Activated CD8-positive, alpha-beta T cell treated with anti-CD3 and anti-CD28 coated beads for 36 hours (primary cell): ENCODE measurements at places on chromosomes 11 and 22. TPM values are rescaled to one million over a fixed set of nuclear protein-coding genes. Genes with fewer than 3 reads are reported as not detected.

Gene CERK
- 38.4 TPM for total RNA-seq

- peaks cover 29% of the 10 kb centered on the region for H3K36me3 ChIP-seq
- peak overlapping the region; percentile 63 for H3K27ac ChIP-seq
- no peak overlapping the region for H3K4me3 ChIP-seq
- peaks cover 14% of the 10 kb centered on the region for H3K4me1 ChIP-seq
Observed at GRCh38 chr22:29798318-29798717, 31.1 kb downstream of the UQCR10 start.

Gene NNMT
- total RNA-seq, result not detected

DNA sequence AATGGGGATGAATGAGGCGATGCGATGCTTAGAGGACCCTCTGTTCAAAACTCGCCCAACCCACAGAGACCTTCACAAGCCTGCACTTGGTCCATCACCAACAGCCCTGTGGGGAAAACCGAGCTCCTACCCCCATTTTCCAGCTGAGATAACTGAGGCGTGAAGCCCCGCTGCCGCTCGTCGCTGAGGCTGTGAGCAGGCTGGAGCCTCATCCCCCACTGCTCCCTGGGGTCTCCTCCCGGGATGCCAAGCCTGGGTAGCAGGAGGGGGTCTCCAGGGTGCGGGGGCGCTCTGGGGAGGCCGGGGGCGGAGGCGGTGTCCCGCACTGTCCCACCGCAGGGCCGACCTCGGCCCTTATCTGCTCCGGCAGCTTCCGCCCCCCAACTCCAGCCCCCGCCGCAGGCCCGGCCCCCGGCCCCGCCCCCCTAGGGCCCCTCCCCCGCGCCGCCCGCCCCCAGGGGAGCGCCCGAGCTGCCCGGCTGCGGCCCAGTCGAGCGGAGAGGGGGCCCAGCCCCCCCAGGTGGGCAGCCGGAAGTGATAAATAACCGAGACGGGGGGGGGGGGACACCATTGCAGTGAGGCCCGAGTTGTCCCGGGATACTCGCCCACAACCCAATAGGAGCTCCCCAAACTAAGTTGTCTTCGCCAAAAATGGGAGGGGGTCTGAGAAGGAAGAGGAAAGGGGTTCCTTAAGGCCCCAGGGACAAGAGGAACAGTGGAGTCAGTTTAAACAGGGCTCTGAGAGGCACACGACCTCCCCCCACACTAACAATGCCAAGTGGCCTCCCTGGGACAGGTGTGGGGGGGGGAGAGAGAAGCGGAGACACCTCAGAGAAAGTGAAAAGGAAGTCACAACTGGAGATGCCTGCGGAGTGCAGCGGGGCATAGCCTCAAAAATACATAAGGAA is 8.3 kb upstream of the SLC39A13 start:
- peak; percentile 34 for DNase-seq
- peak overlapping the region; percentile 64 for H3K4me3 ChIP-seq
- no peaks in the 10 kb centered on the region for H3K27me3 ChIP-seq
- H3K4me1 ChIP-seq, result peaks cover 19% of the 10 kb centered on the region

- H3K36me3 ChIP-seq, result no peaks in the 10 kb centered on the region
- no peaks in the 10 kb centered on the region for H3K27me3 ChIP-seq
- H3K4me1 ChIP-seq, result no peaks in the 10 kb centered on the region
- no peak overlapping the region for H3K27ac ChIP-seq
Observed at GRCh38 chr11:84022695-84023094, 736.5 kb upstream of the CCDC90B start.

- DNase-seq, result no peak
- H3K27me3 ChIP-seq, result no peaks in the 10 kb centered on the region
- peaks cover 54% of the 10 kb centered on the region for H3K36me3 ChIP-seq
- H3K27ac ChIP-seq, result peak overlapping the region; percentile 42
- H3K4me1 ChIP-seq, result peaks cover 4% of the 10 kb centered on the region
Observed at GRCh38 chr11:117219455-117219854, 12.4 kb downstream of the PCSK7 start.

DNA sequence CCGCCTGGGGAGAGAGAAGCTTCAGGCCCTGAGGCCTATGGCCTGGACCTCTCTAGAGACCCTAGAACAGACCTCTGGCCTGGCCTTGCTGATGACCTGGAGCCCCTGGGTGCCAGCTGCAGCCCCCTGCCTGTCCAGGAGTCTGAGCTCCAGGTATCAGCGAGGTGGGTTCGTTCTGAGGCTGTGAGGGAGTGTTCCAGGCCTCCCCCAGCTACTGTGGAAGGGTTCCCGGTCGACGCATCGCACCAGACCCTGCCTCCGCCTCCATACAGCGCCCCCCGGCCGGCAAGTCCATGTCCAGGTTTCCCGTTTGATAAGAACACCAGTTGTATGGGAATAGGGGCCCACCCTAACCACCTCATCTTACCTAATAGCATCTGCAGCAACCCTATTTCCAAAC is 111.1 kb downstream of the KCNQ1 start:
- no peaks in the 10 kb centered on the region for H3K27me3 ChIP-seq
- no peak overlapping the region for H3K4me3 ChIP-seq
- H3K36me3 ChIP-seq, result no peaks in the 10 kb centered on the region
- no peak overlapping the region for H3K27ac ChIP-seq
- H3K4me1 ChIP-seq, result peaks cover 8% of the 10 kb centered on the region

Gene RTN4R
- 3.7 TPM for total RNA-seq

DNA sequence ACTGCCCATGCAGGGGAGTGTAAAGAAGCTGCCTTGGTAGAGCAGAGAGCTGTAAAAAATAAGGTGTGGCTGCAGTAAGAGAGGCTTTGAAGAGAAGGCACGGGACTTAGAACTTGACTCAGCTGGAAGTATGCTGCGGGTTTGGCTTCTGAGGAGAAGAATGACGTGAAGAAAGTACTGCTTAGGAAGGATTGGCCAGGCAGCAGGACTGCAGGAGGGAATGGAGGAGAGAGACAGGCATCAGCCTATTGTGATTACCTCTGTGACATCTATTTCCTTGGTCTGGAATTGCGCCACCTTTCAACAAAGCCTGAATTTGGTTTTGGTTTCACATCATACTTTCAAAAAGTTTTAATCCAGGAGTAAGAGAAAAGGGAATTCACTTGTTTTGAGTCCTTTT is 22.5 kb downstream of the PRRG4 start:
- H3K36me3 ChIP-seq, result no peaks in the 10 kb centered on the region
- no peak overlapping the region for H3K4me3 ChIP-seq
- H3K27me3 ChIP-seq, result no peaks in the 10 kb centered on the region
- no peak for DNase-seq
- H3K27ac ChIP-seq, result no peak overlapping the region

Gene CDCA5
- 112 TPM for total RNA-seq

Gene LMNTD2
- total RNA-seq, result 1.3 TPM

DNA sequence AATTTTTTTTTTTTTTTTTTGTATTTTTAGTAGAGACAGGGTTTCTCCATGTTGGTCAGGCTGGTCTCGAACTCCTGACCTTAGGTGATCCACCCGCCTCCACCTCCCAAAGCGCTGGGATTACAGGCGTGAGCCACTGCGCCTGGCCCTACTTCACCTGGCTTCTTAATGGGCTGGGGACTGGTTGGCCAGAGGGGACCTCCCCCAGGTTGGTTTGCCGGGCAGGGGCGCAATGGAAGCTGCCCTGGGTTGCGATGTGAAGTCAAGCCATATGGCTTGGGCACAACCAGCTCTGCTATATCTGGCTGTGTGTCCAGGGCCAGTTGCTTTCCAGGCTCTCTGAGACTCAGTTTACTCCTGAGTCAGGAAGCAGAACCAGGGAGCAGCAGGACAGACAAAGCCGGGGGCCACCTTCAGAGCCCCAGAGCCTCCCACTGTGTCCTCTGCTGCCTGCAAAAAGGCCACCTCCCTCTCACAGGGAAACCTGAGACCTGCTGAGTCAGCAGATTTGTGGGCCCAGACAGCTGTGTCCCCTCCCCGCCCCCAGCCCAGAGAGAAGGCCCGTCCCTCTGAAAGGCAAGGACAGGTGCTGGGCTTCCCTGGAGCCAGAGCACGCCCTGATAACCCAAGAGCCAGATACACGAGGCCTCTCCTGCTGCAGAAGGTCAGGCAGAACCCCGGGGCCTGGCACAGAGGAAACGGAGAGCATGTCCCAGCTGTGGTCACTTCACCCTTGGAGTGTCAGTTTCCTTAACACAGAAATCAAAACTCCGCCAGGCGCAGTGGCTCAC is 29.2 kb upstream of the DAGLA start:
- no peaks in the 10 kb centered on the region for H3K4me1 ChIP-seq
- no peak overlapping the region for H3K4me3 ChIP-seq
- no peak overlapping the region for H3K27ac ChIP-seq

DNA sequence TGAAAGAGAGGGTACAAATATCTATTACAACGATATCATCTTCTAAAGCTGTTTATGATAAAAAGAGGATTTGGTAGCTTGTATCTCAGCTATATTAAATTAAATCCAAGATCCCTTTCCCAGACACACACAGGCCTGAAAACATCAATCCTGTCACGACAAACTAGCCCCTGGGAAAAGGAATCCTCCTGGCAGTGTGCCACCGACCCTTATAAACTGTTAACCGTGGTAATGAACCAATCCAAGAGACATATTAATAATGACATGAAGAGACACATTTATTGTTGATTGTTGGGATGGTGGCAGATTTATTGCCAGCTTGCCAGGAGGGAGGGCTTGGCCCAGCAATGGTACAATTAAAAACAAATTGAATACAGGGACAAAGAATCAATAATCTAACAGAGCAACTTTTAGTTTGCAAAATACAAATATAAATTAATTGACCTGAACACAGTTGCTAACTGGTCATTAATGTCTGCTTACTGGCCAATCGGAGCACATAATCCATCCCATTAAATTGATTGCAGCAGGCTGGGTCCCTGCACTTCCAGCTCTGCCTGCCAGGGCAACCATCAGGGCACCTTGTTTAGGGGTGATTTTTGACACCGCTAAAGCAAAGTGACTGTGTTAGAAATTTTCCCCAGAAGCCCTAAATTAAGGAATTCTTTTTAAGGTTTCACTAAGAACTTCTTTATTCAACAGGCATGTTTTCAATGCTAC is 887.6 kb downstream of the OPCML start:
- no peaks in the 10 kb centered on the region for H3K36me3 ChIP-seq
- no peak overlapping the region for H3K27ac ChIP-seq
- H3K4me1 ChIP-seq, result peaks cover 10% of the 10 kb centered on the region

GRCh38 chr11:65558002-65558929 is at the start of gene LTBP3:
Gene LTBP3, minus strand, starts transcription at chr11:65558359. Its CDS starts 400 bp downstream, at chr11:65557959.
- H3K4me3 ChIP-seq, result peak within 1 kb of the TSS; percentile 87
- no peaks in the 10 kb centered on the region for H3K36me3 ChIP-seq
- peak; percentile 63 for DNase-seq
- peak within 1 kb of the TSS; percentile 90 for H3K27ac ChIP-seq

- peak; percentile 84 for DNase-seq
- H3K36me3 ChIP-seq, result no peaks in the 10 kb centered on the region
- H3K4me3 ChIP-seq, result peak overlapping the region; percentile 68
- peaks cover 17% of the 10 kb centered on the region for H3K4me1 ChIP-seq
- H3K27me3 ChIP-seq, result peaks cover 1% of the 10 kb centered on the region
- H3K27ac ChIP-seq, result no peak overlapping the region
Observed at GRCh38 chr22:42437488-42438292, 5.5 kb upstream of the NFAM1 start.

DNA sequence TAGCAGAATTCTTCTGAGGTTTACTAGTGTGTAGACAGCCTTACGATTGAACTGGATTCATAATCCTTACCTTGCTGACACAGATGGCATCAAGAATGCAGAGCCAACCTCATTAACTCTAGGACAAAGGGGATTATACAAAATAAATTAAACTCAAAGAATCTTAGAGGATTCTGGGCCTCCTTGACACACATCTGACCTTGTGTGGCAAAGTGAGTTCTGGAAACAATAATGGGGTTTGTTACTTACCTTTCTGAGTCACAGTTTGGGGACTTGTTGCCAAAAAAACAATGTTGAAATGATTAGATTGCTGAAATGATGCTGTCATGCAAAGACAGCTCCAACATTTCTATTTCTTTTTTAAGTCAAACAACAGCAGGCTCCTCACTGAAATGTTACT is 179.1 kb upstream of the ISX start:
- H3K27ac ChIP-seq, result no peak overlapping the region
- no peak overlapping the region for H3K4me3 ChIP-seq
- no peaks in the 10 kb centered on the region for H3K36me3 ChIP-seq

Gene MS4A14
- total RNA-seq, result not detected

Gene OMP
- not detected for total RNA-seq

- no peak overlapping the region for H3K27ac ChIP-seq
- H3K36me3 ChIP-seq, result no peaks in the 10 kb centered on the region
- H3K27me3 ChIP-seq, result peaks cover 2% of the 10 kb centered on the region
- DNase-seq, result no peak
Observed at GRCh38 chr11:119491753-119492510, 69.0 kb upstream of the THY1 start.

Gene ANKRD49
- total RNA-seq, result 19.1 TPM

- peaks cover 2% of the 10 kb centered on the region for H3K4me1 ChIP-seq
- H3K27ac ChIP-seq, result no peak overlapping the region
- H3K36me3 ChIP-seq, result no peaks in the 10 kb centered on the region
- H3K27me3 ChIP-seq, result no peaks in the 10 kb centered on the region
- DNase-seq, result no peak
Observed at GRCh38 chr22:43515411-43515810, 103.6 kb downstream of the MPPED1 start.

Gene NXPE4
- total RNA-seq, result not detected

DNA sequence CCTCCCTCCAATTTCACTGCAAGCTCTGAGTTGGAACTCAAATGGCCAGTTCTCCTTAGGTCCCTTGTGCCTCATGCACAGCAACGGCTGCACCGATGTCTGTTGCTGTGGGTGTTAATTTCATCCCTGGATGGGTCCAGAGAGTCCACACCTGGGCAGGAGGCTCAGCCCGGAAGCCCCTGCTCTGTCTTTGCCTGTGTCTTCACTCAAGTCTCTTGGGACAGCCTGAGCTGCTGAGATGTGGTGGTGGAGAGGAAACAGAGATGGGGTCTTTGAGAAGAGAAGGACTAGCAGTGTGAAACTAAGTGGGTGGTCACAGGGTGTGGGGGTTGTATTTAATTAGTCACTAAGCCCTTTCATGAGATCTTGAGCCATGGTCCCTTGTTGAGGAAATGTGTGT is 109.3 kb downstream of the NECTIN1 start:
- DNase-seq, result no peak
- peaks cover 7% of the 10 kb centered on the region for H3K27me3 ChIP-seq
- no peak overlapping the region for H3K4me3 ChIP-seq
- H3K4me1 ChIP-seq, result no peaks in the 10 kb centered on the region

- H3K36me3 ChIP-seq, result no peaks in the 10 kb centered on the region
- H3K4me1 ChIP-seq, result peaks cover 14% of the 10 kb centered on the region
- no peak overlapping the region for H3K27ac ChIP-seq
- DNase-seq, result no peak
- no peaks in the 10 kb centered on the region for H3K27me3 ChIP-seq
- no peak overlapping the region for H3K4me3 ChIP-seq
Observed at GRCh38 chr22:39491696-39492095, 10.4 kb upstream of the MIEF1 start.

- no peak for DNase-seq
- H3K4me1 ChIP-seq, result no peaks in the 10 kb centered on the region
- H3K27me3 ChIP-seq, result peaks cover 4% of the 10 kb centered on the region
- no peak overlapping the region for H3K4me3 ChIP-seq
- no peak overlapping the region for H3K27ac ChIP-seq
Observed at GRCh38 chr11:78931891-78932290, 357.2 kb upstream of the NARS2 start.

GRCh38 chr11:16194566-16194965 is 161.8 kb downstream of the SOX6 start:
- H3K36me3 ChIP-seq, result no peaks in the 10 kb centered on the region
- H3K27ac ChIP-seq, result no peak overlapping the region
- H3K27me3 ChIP-seq, result peaks cover 1% of the 10 kb centered on the region
- no peak for DNase-seq

Gene ATG2A
- total RNA-seq, result 17.1 TPM

GRCh38 chr11:26229981-26230380 is 101.9 kb upstream of the ANO3 start:
- no peaks in the 10 kb centered on the region for H3K36me3 ChIP-seq
- no peak overlapping the region for H3K27ac ChIP-seq
- no peaks in the 10 kb centered on the region for H3K4me1 ChIP-seq
- H3K4me3 ChIP-seq, result no peak overlapping the region
- no peaks in the 10 kb centered on the region for H3K27me3 ChIP-seq
